ENCODE measurements at places on chromosomes 1 and 21.

- no peak for DNase-seq
Observed at GRCh38 chr1:165856021-165856420, 28.6 kb downstream of the UCK2 start.

GRCh38 chr1:153474347-153474746, 13.9 kb upstream of the S100A7 start:
- DNase-seq: no peak

GRCh38 chr1:17539477-17540254, at the start of gene ARHGEF10L:
TSS of gene ARHGEF10L (plus strand) at chr1:17539698. CDS start at chr1:17580596, 40,898 bp downstream.
- DNase-seq: no peak

DNA sequence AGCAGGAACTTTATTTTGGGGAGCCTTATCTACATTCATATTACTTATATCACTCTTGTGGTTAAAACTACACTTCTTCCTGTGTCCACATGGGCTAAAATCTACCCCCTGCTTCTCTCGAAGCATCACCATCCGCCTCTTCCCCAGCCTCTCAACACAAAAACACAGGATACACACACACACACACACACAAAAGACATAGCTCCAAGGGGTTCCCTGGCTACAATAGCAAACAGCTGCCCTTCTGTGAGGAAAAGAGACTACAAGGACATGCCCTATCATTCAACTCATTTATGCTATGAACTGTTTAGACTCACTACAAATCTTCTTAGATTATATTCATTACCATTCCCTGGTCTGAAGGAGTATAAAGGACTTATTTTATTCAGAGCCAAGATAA, 155.0 kb downstream of the PIGK start:
- no peak for DNase-seq

GRCh38 chr1:164590592-164590991, 31.6 kb downstream of the PBX1 start:
- DNase-seq: no peak

- DNase-seq: no peak
Observed at GRCh38 chr1:27505420-27505680, 15.4 kb upstream of the WASF2 start.

DNA sequence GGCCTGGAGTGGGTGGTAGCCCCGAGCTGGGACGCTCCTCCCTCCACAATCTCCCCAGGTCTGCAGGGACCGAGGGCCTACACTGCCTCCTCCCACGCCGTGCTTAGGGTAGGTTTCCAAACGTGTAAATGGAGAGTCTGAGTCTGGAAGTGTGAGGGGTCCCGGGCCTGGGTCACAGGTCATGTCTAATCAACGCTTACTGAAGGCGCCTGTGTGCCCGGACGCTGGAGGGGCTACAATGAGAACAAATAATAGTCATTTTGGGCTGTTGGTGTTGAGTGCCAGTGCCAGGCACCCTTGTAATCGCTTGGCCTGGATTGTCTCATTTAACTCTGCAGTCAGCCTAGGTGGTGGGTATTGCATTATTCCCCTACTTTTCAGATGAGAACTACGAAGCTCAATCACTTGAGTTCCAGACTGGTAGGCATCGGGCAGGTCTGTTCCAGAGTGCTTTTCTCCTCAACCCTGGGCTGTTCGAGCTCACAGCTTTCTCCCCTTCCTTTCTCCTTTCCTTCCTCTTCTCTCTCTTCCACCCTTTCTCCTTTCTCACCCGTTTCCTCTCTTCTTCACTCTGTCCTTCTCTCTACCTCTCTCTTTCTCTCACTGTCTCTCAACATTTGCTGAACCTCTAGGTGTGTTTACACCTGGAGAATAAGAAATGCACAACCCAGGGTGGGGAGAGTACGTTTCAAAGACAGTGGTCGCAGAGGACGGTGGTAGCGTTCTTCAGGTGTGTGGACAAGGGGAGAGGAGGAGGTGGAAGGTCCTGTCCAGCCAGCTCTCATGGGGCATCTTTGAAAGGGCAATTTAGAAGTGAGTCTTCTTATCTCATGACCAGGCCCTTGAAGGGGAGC, 883 bp downstream of the SLC66A1 start:
- no peak for DNase-seq

DNA sequence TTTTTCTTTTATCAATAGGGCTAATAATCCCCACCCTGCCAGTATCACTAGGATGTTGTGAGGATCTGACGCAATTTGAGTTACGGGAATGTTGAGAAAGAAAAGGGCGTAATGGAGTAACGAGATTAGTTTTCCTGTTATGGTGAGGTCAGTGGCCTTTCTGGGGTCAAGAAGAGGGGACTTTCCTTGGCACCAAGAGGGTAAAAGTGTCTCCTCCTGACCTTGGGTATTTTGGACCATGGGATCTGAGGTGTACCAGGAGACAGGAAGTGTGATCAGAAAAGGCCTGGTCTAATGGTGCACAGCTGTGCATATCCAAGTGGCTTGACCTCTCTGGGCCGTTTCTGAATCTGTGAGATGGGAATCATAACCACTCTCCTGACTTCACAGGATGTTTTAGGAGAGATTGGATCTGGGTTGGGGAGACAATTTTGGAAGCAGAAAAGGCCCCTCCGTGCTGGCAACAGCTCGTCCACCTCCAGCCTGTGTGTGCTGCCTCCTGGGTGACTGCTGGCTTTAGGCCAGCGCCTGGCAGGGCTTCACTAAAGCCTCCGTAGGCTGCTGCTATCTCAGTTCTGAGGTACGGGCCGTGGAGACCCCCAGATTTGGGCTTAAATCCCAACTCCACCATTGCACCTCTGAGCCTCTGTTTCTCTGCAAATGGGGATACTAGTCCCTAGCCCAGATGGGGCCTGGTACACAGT, 37.1 kb downstream of the ALPL start:
- no peak for DNase-seq

DNA sequence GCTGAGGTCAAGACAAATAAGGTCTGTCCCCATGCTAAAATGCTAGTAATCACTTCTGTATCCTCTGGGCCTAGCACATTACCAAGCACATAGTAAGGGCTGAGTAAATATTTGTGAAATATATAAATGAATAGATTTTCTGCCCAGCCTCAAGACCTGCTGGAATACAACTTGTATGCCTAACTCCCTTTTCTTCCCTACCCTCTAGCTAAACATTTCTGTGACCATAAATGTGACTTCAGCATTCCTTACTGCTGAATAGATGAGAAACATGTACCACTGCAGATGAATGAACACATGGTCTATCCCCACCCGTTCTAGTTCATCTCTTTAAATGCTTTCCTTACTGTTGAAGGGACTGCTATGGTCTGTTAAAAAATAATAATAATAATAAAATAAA, 209.0 kb upstream of the HOOK1 start:
- no peak for DNase-seq

DNA sequence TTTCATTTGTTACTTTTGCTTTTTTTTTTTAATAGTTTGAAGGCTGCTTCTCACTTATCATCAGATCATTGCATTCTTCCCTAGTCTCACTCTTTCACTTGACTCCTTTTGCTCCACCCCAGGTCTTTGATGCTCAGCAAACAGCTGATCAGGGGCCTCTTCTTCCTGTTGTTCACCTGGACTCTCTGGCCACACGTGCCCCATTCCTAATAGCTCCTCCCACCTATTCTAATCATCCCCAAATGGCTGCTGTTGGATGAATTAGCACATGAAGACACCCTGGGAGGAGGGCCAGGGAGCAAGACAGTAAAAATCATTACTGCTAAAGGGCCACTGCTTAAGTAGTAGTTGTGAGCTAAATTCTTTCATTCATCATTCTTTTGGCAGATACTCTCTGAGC, 119.5 kb downstream of the MAB21L3 start:
- DNase-seq: no peak

DNA sequence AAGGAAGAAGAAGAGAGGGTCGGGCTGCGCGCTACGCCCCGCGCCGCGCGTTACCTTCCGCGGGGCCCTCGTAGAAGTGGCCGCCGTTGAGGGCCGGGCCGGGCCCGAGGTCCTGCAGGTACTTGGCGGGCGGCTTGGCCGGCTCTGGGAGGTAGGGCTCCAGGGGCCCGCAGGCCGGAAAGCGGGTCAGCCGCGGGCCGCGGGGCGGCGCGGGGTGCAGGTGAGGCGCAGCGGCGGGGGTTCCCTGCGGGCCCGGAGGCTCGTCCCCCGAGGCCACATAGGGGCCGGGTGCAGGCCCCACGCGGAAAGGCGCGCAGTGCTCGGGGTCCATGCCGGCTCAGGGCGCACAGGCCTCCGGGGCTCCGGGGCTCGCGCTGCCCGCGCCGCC, 196 bp downstream of the ALX3 start:
- no peak for DNase-seq

DNA sequence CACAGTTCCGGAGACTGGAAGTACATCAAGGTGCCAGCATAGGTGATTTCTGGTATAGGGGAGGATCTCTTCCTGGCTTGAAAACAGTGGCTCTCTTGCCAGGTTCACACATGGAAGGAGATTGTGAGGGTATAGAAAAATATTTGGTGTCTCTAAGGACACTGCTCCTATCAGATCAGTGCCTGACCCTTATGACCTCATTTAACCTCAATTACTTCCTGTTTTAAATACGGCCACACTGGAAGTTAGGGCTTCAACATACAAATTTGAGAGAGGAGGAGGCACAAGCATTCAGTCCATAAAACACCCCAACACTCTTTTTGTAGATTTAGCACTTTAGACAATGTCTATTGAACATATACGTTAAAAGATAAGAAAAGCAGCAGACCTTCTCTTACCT, 37.0 kb downstream of the COL6A1 start:
- DNase-seq: no peak

DNA sequence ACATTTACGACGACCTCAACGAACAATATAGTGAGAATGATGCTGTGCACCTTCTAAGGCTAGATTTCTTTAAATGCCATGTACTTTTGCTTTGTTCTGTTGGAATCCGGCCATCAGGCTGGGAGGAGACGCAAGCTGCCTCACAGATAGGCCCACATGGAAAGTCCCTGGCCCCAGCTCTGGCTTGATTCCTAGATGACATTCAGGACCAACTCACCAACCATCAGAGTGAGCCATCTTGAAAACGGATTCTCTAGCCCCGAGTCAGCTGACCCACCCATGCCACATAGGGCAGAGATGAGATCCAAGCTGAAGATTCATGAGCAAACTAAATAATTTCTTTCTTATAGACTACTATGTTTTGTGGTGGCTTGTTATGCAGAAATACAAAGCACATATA, 164.4 kb downstream of the ZNF281 start:
- DNase-seq: no peak

GRCh38 chr1:109190189-109190588, 23.5 kb upstream of the SARS1 start:
- DNase-seq: no peak

- no peak for DNase-seq
Observed at GRCh38 chr1:26003262-26003661, 5.4 kb upstream of the PAFAH2 start.

- no peak for DNase-seq
Observed at GRCh38 chr1:101006553-101006952, 19.0 kb downstream of the DPH5 start.

- peak; percentile 50 for DNase-seq
Observed at GRCh38 chr1:44300852-44301251, 54.2 kb downstream of the ERI3 start.

- DNase-seq: no peak
Observed at GRCh38 chr1:88936760-88937342, 45.5 kb upstream of the GTF2B start.

GRCh38 chr1:100253552-100253951, 3.9 kb upstream of the DBT start:
- no peak for DNase-seq

GRCh38 chr1:9061252-9061960, 8.0 kb downstream of the SLC2A5 start:
- no peak for DNase-seq

DNA sequence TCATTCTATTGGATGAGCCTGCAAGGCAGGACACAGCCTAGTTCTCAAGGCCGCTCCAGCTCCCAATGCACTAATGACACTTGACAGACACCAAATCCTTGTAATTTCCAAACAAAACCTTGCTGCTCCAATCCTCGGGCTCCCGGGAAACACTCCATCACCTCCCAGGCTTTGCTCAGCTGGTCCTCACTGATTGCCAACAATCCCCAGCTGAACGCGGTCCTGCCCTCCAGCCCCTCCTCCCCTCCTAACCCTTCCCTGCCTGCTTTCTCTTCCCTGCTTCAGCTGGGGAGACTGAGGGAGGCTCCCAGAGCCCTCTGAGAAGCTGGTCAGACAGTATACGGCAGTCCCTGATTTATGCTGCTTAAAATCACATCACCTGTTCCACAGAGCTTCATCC, 114.4 kb upstream of the TNR start:
- no peak for DNase-seq

DNA sequence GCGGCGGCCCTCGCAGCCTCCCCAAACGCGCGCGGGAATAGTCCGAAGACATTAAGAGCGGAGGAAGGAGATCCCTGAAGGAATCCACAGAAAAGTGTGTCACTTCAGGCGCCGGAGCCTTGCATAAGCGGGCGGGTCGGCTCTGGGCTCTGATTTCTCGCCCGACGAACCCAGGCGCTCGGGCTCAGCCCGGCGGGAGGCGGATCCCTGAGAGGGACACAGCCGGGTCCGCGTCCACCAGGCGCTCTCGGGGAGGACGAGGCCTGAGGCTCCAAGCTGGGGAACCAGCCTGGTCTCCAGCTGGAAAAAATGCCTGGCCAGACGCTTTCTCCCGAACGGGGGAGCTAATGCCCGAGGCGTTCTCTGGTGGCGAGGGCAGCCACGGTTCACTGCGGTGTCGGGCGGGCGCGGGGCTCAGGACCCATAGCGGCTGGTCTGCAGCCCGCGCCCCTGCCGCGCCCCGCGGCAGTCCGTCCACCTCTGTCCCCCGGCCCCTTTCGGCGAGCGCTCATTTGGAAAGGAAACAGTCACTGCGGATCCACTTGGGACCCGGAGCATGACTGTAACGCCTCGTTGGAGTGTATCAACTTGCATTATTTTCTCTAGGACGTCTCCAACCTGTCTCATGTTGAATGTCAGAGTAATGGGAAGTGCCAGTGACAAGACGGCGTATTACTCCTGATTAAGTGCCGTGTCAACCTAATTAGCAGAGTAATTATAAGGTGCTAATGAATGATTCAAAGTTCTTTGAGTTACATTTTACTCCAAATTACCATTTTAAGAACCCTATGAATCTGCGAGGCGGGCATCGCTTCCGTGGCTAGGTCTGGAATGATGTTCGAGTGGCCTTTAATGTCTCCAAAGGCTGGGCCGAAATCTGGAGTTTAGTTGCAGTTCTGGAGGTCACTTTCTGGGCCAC, 1.6 kb upstream of the BARHL2 start:
- DNase-seq: no peak

GRCh38 chr1:173893611-173894010, 23.5 kb downstream of the SERPINC1 start:
- no peak for DNase-seq

GRCh38 chr1:25922971-25923552, 16.8 kb upstream of the STMN1 start:
- no peak for DNase-seq
